Hematopoietic multipotent progenitor cell (in vitro differentiated cells): ENCODE measurements at places on chromosomes 2 and 18. TPM values are rescaled to one million over a fixed set of nuclear protein-coding genes. Genes with fewer than 3 reads are reported as not detected.

The ASB18 gene
- total RNA-seq, result under 0.01 TPM

The SLC11A1 gene
- 3.8 TPM for total RNA-seq

The OTX1 gene
- not detected for total RNA-seq

The FHOD3 gene
- total RNA-seq, result not detected

The GKN1 gene
- total RNA-seq, result not detected

The ROCK1 gene
- 29.9 TPM for total RNA-seq

The DSG1 gene
- total RNA-seq, result not detected

The CRYGD gene
- 5.7 TPM for total RNA-seq

The GPR45 gene
- total RNA-seq, result not detected

The FNDC4 gene
- total RNA-seq, result 0.27 TPM

The SERPINB12 gene
- total RNA-seq, result not detected

The UGT1A5 gene
- not detected for total RNA-seq

The ALPI gene
- not detected for total RNA-seq

The DES gene
- not detected for total RNA-seq

The FOXI3 gene
- total RNA-seq, result not detected

The HOXD13 gene
- total RNA-seq, result not detected

The LIMS4 gene
- 0.54 TPM for total RNA-seq
